EL (cell line): ENCODE measurements at places on chromosomes 5 and 9.

- no peak for DNase-seq
Measured at GRCh38 chr5:108459769-108460168, 77.9 kb upstream of the FBXL17 start.

GRCh38 chr5:12586406-12586805 is 682.2 kb upstream of the CTNND2 start:
- no peak for DNase-seq

DNA sequence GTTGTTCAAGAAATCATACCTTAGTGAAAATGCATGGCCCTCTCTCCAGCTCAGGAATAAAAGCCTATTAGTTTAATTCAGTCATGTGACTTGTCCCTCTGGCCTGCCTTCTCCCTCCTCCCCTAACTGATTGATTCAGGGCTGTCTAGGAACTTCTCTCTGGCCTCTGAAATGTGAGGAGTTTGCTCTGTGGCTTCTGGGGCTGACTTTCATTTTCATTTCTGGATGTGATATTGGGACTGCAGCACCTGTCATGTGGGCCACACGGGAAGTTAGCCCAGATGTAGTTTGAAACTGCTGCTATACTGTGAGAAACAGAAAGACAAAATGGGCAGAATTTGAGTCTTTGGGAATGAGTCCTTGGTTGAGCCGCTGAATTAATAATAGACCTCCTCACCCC is 44.8 kb downstream of the PARP8 start:
- DNase-seq, result peak; percentile 34

DNA sequence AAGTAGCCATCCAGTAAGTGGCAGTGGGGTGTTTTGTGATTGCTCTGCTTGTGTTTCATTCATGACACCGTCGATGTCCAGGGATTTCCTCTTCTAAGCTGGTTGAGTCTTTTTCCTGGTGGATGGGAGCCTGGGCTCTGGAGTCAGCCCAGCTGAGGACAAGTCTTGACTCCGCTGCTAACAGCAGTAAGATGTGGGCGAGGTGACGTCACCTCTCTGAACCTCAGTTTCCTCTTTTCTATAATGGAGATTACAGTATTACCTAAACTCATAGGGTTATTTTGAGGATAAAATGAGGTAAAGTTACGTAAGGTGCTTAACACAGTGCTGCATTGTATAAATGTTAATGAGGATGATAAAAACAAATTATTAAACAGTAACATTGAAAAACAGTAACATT is 21.3 kb downstream of the FGF1 start:
- no peak for DNase-seq

DNA sequence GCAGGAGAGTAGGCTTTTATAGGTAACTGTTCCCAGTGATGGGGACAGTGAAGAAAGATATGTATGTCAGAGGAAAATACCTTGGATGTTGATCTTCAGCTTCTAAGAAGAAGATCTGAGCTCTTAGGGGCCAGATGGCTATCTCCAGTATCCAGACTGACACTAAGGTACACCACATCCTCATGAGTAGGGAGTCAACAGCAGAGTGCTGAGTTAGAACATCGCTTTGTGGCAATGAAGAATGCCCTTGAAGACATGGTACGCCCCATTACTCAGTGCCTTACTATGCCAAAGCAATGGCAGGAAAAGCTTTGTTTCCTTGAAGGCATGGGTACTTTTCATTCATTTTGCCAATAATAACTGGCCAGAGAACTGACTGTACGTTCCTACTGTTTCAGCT is 263.7 kb downstream of the CEMIP2 start:
- DNase-seq, result no peak

DNA sequence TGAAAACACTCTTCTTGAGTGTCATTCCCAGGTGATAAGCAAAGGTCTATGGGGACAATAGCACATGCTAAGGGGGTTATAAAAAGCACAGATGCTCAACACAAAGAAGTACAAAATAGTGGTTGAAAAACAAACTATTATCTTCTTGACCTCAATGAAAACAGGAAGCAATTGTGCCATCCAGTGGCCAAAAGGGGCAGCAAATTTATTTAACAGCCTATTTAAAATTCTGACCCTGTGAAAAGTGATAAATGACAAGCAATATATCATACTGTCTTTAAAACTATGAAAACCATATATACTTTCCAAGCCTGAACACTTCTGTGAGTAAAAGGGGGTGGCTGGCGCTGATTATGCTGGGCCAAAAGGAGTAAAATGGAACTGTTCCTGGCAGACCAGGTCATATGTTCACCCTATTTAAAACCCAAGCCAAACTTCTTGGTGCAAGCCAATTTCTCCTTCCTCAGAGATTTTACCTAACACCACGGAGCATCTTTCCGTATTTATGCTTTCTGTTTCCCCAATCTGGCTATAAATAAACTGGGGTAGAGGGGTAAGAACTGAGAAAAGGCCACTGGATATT is 29.7 kb downstream of the TEX10 start:
- peak; percentile 47 for DNase-seq

- DNase-seq, result no peak
Measured at GRCh38 chr5:57577432-57578175, 95.0 kb upstream of the ACTBL2 start.

DNA sequence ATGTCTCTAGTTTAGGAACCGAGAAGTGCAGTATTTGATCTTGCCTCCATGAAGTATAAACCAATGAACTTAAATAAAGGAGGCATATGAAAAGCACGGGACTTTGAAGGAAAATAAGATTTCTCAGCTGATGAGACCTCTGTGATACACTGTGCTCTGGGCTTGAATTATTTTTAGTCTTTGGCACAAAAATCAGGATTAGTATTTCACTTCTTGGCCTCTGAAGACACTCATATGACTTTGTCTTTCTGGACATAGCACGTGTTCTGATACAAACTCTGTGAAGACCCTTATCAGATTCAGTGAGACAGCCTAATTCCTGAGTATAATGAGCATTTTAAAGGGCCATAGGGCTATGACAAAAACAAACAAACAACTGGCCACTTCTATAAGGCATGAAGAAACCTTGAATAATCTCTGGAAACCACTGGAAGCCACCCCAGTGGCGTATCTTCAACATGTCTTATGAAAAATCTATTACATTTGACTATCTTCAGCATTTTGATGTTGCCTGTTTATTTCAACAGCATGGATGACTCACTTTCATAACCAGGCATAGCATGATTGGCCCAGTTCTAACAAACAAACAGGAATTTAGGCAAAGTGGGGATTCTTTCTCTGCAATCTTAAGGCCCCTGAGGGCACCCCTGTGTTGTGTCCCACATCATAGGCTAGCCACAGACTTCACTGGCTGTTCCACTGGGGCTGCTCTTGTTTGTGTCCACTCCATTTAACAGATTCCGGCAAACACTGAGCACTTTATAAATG is 90.3 kb upstream of the ZNF462 start:
- DNase-seq, result peak; percentile 20

GRCh38 chr5:108606185-108606584 is 141.5 kb upstream of the FER start:
- DNase-seq, result no peak

DNA sequence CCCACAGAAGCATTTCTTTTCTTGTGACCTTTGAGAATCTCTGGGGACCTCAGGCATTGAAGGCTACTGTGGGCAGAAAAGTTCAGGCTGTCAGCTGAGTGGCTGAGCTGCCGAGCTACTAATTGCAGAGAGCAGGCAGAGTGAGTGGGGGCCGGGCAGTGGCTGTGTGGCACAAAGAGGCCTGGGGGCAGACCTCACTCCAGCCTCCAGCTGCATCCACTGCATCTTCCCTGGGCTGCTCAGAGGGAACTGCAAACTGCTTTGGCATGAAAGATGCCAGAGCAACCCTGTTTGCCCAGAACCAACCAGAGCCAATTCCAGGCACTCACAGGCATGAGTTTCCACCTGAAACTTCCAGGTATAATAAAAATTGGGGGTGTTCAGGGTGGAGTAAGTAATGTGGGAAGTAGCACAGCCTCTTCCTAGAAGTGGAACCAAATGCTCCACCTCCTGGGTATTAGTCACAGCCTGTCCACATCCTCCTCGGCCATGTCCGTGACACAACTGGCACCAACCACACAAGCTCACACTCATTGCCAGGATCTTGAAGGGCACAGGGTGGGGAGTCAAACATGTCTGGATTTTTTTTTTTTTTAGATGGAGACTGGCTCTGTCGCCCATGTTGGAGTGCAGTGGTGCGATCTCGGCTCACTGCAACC is 548.9 kb downstream of the BNC2 start:
- peak; percentile 72 for DNase-seq

GRCh38 chr5:73764586-73764985 is 138.6 kb downstream of the ARHGEF28 start:
- peak; percentile 90 for DNase-seq

DNA sequence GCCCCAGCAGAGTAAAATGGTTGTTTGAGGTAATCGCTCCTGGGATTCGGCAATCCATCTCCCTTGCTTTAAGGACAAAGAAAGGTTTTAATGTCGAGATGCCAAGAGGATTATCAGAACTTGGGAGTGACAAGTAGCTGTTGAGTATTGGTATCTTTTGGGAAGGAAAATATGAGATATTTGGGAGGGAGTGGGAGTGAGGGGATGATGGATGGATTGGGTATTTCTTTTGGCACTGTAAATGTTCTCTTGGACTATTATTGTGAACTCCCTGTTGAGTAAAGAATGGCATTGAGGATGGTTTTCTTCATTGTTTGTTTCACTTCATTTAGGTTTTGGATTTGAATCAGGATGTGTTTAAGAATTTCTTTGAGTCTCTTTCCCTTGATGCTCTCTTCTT is 86.1 kb downstream of the PIP5K1B start:
- no peak for DNase-seq

GRCh38 chr9:5839572-5839902 is 6.6 kb upstream of the ERMP1 start:
- no peak for DNase-seq

- no peak for DNase-seq
Measured at GRCh38 chr5:143758750-143759149, 53.2 kb upstream of the HMHB1 start.

DNA sequence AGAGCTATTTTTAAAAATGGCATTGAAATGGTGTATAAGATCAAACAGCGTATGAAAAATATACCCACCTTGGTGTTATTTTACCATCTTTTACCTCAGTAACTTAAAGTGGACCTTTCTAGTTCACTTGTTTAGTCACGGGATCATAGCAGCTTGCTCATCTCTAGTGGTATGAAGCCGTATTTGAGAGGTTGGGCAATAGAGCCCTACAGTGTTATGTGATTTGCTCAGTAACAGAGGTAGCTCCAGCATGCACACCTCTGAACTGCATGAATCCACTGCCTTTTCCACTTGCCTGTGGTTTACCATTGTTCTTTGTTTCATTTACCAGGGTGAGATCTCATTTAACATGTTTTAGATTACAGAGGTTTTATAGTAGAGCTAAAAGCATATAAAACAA is 134.4 kb downstream of the ATG10 start:
- no peak for DNase-seq

DNA sequence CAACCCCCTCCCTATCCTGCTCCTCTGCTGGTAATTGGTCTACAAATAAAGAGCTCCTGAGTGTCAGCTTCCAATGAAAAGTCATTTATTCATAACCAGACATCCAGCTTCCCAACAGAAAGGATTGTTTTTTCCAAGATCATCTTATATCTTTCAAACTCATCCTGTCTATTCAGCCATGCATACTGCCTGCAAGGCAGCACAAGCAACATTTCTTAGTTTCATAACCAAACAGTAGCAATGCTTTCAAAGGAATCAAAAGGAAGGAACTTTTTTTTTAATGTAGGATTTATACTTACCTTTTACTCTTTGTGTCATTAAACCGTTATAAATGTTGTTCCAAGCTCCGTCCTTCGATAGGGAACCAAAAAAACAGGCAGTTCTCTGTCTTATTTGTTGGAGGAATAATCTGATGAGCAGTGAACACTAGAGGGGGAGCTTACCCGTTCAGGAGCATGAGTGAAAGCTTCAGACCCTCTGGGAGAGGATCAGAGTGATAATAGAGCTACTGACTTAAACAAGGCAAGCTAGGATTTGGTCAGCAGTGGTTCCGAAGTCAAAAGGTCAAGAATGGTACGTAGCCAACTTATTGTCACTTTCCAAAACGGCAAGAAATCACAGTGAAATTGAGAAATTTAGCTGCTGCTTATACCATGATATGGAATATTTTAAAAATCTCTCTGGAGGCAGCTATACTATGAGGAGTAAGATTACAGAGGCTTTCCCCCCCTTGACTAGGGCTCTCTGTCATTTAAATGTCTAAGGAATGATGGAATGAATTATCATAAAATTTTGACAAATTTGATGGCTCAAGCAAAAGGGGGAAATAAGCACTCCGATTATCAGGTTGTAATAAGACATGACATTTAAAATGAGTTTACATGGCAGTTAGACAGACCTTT is 892.9 kb downstream of the NR2F1-AS1 start:
- DNase-seq, result peak; percentile 47

DNA sequence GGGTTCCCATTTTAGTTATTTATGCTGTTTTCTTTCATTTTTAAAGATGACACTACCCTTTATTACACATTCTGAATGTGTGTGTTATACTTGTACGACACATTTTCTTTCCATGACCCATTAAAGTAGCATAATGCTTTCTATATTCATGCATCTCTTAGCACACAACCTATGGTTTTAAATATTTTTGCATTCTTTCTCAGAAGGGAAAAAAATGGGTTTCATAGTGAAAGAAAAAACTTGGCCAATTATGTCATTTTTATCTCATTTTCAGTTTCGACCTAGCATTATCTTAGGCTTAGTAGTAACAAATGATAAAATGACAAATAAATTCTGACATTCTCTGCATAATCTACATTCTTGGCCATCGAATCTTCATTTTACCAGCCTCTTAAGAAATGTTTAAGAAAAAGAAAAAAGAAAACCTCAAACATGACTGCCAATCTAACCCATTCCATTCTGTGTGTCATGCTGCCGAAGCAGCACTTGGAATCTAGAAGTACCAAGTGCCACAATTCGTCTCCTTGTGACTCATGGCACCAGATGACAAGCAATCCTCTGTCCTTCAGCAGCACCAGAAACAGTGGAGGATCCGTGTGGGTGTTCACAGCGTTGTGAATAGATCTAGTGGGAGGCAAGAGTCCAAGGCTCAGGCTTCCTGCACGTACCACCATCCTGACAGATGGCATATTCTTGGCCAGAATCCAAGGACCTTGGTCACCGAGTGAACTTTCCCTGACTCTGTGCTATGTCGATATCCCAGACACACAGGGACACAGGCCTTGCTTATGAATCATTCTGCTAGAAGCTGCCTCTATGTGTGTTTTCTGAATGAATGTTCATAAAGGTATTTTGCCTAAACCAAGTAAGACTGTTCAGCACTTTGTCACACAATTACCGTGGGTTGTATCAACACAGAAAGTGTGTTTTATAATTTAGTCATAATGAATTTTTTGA is 502.7 kb downstream of the NR2F1-AS1 start:
- DNase-seq, result peak; percentile 99
